D341Med (cell line): ENCODE measurements at places on chromosomes 6 and 20.

DNA sequence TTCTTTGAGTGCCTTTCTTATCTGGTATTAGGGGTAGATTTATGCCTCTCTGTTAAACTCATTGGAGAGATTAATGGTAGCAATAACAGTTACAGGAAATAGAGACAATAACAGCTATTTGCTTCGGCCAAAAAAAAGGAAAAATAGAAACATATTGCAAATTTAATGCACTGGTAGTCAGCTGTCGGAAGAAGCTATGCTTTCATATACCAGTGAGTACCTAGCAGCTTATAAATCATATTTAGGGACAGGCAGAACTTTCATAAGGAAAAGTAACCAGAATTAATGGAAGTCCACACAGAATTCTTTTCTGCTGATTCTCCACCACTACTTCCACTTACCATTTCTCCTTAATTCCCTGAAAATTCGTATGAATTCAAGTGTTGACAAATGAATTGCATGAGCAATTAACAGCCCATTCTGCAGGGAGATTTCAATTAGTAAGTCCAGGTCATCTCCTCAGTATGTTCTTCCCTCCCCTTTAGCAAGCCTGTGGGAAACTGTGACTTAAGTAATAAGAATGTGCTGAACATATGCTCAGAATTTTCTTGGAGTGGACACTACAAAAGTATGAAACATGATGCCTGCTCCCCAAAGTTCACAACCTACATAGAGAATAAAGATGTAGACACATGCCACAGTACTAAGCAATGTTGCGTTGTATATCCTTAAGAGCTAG lies 196.7 kb upstream of the KCNQ5 start:
- no peak for DNase-seq

- no peak for DNase-seq
These were observed 33.2 kb upstream of the NCOA3 start for GRCh38 chr20:47468290-47469050.

DNA sequence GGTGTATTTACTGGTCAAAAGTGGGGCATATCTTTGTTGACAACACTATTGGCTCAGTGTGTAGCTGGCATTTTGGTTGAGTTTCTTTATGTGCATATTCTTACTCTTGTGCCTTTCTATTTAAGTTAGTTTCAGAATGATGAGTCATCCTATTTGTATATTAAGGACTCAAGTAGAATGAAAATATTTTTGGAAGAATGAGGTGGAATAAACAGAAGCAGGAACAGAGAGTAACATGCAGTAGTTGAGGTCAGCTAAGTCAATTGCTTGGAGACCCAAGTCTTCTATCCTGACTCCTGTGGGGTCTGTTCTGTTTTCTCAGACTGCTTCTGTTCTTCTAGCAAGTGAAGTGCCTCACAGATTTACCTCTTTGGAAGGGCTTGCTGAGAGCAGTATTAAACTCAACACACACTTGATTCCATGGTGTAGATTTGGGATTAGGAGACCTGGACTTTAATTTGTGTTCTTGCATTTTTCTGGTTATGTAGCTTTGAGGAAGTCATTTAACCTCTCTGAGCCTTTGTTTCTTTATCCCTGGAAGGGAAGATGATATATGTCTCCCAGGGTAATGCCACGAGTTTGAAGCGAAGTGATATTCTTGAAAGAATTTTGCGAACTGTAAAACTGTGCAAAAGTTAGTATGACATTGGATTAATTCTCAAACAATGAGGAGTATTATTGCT lies 324.3 kb downstream of the QKI start:
- no peak for DNase-seq

GRCh38 chr6:53162606-53163005 lies 14.0 kb upstream of the GCM1 start:
- DNase-seq, result no peak

DNA sequence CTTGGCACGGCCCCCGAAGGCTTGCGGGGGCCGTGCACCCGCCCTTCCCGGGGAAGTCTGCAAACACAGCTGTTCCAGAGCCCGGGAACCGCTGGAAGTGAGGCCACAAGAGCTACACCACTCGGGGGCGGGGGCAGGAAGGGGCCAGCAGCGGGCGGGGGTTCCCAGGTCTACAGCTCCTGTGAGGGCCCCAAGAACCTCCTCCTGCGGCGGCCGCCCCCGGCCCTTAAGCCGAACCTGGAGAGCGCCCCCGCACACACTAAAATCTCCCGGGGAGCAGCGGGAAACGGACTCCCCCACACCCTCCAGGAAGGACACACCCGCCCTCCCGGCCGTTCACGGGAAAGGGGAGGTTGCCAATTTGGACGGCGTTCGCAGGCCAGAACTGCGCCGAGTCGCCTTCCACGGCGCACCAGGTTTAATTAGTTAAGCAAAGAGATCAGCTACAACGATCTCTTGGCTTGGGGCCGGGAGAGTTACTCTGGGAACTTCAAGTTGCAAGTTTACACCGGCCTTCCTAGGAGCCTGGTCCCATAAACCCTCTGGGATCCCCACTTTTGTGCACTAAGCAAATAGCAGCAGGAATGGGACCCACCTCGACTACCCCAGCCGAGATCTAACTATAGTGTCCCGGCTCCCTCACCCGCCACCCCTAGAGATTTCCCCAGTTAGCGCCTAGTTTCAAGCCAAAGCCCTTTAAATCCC lies 1.7 kb downstream of the JAG1 start:
- DNase-seq, result peak; percentile 40

- DNase-seq, result no peak
These were observed 26.4 kb downstream of the AFG1L start for GRCh38 chr6:108321253-108321747.

- no peak for DNase-seq
These were observed 1643.3 kb downstream of the GRIK2 start for GRCh38 chr6:103036846-103037245.

DNA sequence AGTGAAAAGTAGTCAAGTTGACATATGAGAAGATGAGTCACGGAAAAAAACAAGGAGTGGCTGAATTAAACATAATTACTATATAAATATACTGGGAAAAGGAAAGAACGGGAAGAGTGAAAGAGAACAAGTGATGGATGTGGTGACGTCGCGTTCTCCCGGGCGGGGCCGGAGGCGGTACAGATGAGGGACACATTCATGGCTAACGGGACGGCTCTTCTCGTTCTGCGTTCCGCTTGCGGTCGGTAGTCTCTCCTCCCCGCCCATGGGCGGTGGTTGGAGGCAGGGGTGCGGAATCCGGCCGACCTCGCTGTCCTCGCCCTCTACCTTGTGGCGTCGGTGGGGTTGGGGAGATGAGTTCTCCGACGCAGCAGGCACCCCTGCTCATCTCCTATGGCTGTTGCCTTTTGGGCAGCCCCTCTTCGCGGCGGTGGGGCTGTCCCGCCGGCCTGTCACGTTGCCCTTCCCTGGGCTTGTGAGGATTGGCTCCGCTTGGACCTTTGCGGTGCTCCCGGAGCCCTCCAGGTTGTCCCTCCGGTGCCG lies 22.5 kb downstream of the HLA-G start:
- no peak for DNase-seq

GRCh38 chr6:7343546-7344475 lies 30.8 kb upstream of the SSR1 start:
- DNase-seq, result no peak

DNA sequence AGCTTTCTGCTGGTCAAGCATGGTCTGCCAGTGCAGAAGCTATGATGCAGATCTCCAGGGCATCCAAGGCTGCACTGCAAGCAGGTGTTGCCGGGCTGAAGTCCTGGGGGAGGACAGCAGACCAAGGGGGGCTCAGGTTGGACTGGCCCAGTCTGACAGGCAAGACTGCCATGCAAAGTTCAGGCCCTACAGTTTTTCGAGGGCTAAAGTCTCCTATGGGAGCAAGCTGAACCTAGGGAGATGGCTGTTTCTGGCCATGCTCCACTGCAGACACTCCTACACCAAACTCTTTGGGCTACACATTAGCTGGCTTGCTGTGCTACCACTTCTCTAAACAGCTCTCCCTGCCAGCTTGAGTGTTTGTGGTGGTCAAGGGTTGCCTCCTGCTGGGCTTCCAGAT lies 130.0 kb upstream of the SYNCRIP start:
- DNase-seq, result no peak

GRCh38 chr20:46285740-46286139 lies 22.6 kb downstream of the CDH22 start:
- no peak for DNase-seq

DNA sequence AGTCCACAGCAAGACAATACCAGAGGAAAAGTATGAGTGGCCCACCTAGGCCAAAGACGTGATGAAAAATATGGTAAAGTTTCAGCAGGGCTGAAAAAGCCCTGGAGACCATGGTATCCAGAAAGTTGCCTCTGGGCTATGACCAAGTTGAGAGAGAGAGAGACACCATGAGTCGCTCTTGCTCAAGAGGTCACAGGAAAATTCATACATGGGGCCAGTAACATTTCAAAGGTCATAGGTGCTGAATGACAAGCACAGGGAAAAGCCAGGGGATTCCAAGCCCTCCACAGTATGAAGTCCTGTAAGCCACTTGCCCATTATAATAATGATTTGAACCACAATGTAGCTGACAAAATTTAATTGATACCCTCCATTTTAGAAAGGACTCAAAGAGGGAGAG lies 657.7 kb upstream of the CITED2 start:
- DNase-seq, result no peak

GRCh38 chr20:14617123-14617522 lies 279.7 kb upstream of the FLRT3 start:
- DNase-seq, result no peak

DNA sequence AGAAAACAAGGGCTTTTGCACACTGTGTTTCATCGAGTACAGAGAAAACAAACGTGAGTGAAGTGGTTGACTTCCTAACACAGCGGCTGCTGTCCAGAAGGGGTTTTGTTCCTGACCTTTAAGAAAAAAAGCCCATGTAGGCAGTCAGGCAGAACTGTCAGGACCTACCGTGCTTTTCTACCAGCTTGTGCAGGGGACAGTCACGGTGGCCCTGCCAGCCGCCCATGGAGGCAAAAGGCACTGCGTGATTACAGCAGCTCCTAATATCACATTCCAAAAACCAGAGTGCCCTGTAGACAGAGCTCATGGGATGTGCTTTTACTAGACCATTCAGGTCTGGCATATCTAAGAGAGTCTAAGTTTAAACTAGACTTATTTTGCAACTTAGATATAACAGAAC lies 12.2 kb downstream of the TNFAIP3 start:
- no peak for DNase-seq

GRCh38 chr20:36173451-36173933 lies 19.0 kb downstream of the EPB41L1 start:
- no peak for DNase-seq

GRCh38 chr20:37980383-37980782 lies 52.9 kb downstream of the TTI1 start:
- peak; percentile 57 for DNase-seq

DNA sequence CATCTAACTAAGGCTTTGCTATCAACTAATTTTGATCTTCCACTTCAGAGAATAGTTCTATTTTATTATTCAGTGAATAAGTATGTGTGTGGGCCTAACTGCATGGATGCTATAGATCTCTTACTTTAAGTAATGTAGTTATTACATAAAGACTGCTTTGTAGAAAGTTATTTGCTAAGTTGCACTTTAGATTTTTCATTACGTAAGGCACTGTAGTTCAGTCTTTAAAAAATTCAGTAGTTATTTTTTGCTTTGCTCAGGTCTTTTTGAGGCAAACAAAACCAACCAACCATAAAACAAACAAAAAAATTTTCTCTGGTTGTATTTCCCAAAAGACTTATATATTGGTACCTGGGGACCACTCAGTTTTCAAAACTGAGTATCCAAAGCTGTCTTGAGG lies 53.0 kb downstream of the KCNQ5 start:
- DNase-seq, result no peak

DNA sequence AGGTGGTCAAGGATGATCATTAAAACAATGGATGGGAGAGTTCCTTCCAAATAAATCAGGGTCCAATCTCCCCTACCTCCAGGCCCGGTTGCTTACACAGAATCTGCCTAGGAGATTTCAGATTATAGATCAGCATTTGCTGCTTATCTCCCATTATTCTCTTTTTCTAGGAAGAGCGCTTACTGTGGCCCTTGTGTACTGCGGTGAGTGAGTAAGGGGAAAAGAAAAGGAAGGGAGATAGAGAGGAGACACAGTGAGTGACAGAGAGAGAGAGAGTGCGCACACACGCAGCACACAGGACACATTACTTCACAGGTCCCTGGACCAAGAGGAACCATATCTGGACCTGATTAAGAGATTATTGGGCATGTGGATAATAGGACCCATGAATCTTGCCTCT lies 6.2 kb downstream of the LATS1 start:
- DNase-seq, result no peak

- no peak for DNase-seq
These were observed 6.0 kb upstream of the BPIFA1 start for GRCh38 chr20:33229843-33230242.

DNA sequence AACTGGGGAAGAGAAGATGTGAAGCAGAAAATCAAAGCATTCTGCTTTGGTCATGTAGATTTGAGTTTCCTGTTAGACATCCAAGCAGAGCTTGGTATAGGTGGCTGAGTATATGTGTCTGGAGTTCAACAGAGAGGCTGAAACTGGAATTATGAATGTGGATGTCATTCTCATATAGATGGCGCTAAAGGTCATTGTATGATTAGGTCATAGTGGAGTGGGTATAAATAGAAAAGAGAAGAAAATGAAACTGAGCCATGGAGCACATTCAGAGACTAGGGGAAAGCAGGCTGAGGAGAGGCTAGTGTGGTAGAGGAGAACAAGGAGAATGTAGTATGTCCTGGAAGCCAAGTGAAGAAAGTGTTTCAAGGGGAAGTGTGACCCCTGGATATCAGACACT lies 295.6 kb upstream of the PLN start:
- no peak for DNase-seq

- DNase-seq, result no peak
These were observed 115.7 kb upstream of the IFNGR1 start for GRCh38 chr6:137334884-137335283.

- DNase-seq, result no peak
These were observed 195.8 kb downstream of the SYNDIG1 start for GRCh38 chr20:24665196-24665595.

GRCh38 chr6:97198046-97198565 lies 84.9 kb downstream of the MMS22L start:
- no peak for DNase-seq

DNA sequence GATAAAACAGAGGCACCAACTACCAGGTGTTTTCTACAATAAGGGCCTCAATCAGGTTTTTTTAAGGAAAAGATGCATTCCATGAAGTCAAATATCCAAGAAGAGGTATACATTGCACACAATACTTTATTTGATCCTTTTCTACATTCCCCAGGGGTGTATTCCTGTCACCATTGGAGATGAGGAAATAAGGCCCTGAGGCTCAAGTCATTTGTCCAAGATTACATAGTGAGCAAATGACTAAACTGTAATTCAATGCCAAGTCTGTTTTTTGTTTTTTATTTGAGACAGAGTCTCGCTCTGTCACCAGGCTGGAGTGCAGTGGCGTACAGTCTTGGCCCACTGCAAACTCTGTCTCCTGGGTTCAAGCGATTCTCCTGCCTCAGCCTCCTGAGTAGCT lies 69.2 kb upstream of the CDYL start:
- DNase-seq, result no peak

GRCh38 chr6:6177754-6178153 lies 142.7 kb downstream of the F13A1 start:
- DNase-seq, result no peak

GRCh38 chr6:54320871-54321270 lies 12.6 kb downstream of the TINAG start:
- DNase-seq, result no peak

- no peak for DNase-seq
These were observed 96.0 kb downstream of the CEBPB start for GRCh38 chr20:50286609-50287008.
